ENCODE measurements at places on chromosomes 7 and 10. TPM values are rescaled to one million over a fixed set of nuclear protein-coding genes. Genes with fewer than 3 reads are reported as not detected.

- no peaks in the 10 kb centered on the region for H3K36me3 ChIP-seq
- no peak for DNase-seq
- no peaks in the 10 kb centered on the region for H3K4me1 ChIP-seq
- H3K27ac ChIP-seq = no peak overlapping the region
- H3K4me3 ChIP-seq = no peak overlapping the region
Measured at GRCh38 chr7:111076205-111076604, 14.7 kb upstream of the LRRN3 start.

DNA sequence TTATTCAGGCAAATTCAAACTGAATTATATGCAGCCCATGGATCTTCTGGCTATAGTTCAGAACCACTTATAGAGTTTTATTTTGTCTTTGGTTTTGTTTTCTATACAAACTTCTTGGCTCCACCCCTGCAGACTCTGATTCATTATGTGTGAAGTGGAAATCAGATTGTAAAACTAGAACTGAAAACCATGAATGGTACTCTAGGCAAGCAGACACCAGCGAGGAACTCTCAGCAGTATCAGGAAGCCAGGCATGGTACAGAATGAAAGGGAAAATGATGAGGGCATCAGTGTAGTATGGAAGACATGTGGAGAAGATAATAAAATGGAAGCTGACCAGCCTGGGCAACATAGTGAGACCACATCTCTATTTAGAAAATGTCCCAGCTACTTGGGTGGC lies 1026.9 kb upstream of the C7orf33 start:
- no peaks in the 10 kb centered on the region for H3K36me3 ChIP-seq
- no peak overlapping the region for H3K27ac ChIP-seq
- no peaks in the 10 kb centered on the region for H3K4me1 ChIP-seq

GRCh38 chr7:116445447-116446211 lies 53.9 kb upstream of the CAV2 start:
- H3K36me3 ChIP-seq = no peaks in the 10 kb centered on the region
- no peak for DNase-seq
- H3K4me3 ChIP-seq = no peak overlapping the region
- peaks cover 4% of the 10 kb centered on the region for H3K4me1 ChIP-seq

DNA sequence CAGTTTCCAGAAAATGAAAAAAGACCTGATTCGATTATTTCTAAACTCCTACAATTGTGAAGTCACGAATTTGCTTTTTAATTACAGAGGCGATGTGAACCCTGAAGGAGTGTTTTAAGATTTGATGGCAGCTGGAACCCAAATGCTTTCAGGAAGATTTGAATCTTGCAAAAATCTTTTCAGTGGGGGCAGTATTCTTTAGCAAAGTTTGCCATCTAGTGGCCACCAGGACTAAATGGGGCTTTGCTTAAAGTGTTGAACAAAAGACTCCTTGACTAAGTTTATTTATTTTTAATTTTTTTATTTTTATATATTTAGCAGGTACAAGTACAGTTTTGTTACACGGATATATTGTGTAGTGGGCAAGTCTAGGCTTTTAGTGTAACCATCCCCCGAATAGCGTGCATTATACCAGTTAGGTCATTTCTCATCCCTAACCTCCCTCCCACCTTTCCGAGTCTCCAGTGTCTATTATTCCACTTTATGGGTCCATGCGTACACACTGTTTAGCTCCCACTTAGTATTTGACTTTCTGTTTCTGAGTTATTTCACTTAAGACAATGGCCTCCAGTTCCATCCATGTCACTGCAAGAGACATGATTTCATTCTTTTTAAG lies 98.8 kb downstream of the CACNB2 start:
- H3K27ac ChIP-seq = peak overlapping the region; percentile 87
- H3K4me1 ChIP-seq = peaks cover 12% of the 10 kb centered on the region
- H3K4me3 ChIP-seq = no peak overlapping the region
- H3K36me3 ChIP-seq = no peaks in the 10 kb centered on the region
- no peaks in the 10 kb centered on the region for H3K27me3 ChIP-seq
- DNase-seq = no peak

GRCh38 chr7:21326241-21326640 lies 101.6 kb upstream of the SP4 start:
- no peak overlapping the region for H3K27ac ChIP-seq
- no peak for DNase-seq
- H3K4me3 ChIP-seq = no peak overlapping the region

DNA sequence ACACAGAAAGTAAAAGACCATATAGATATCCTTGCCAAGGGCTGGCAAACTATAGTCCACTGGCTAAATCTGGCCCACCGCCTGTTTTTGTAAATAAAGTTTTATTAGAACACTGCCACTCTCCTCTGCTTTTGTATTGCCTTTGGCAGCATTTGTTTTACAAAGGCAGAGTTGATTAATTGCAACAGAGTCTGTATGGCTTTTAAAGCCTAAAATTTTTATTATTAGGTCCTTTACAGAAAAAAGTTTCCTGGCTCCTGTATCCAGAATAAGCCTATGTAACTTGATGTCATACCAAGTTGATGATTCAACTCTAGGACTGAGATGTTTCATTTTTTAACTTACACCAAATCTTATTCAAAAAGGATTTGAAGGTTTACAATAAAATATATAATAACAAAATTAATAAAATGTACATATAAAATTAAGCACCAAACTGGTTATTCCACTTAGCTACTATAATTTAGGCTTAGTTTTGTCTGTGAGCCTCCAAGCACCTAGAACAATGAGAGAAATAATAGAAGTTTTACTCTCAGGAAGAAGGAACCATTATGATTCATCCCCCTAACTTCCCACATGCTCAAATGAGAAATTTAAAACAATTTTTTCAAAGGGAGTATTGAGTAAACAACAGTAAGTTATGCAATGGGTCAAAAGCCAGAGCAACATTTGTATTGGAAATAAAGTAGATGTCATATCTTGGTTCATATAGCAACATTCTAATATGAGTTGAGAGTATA lies 31.9 kb downstream of the CPED1 start:
- H3K27ac ChIP-seq = no peak overlapping the region
- peaks cover 2% of the 10 kb centered on the region for H3K4me1 ChIP-seq
- H3K27me3 ChIP-seq = no peaks in the 10 kb centered on the region
- H3K36me3 ChIP-seq = no peaks in the 10 kb centered on the region
- no peak for DNase-seq

- H3K27ac ChIP-seq = no peak overlapping the region
Measured at GRCh38 chr10:43206391-43207235, 60.3 kb downstream of the RASGEF1A start.

- no peaks in the 10 kb centered on the region for H3K4me1 ChIP-seq
- no peak for DNase-seq
- H3K4me3 ChIP-seq = no peak overlapping the region
- no peaks in the 10 kb centered on the region for H3K27me3 ChIP-seq
- no peaks in the 10 kb centered on the region for H3K36me3 ChIP-seq
- H3K27ac ChIP-seq = no peak overlapping the region
Measured at GRCh38 chr7:3463696-3464095, 162.6 kb downstream of the SDK1 start.

GRCh38 chr10:102231357-102232318 lies 5.5 kb downstream of the ELOVL3 start:
- DNase-seq = no peak
- H3K4me3 ChIP-seq = no peak overlapping the region
- H3K36me3 ChIP-seq = no peaks in the 10 kb centered on the region

GRCh38 chr10:73859784-73860491 lies 14.4 kb downstream of the CAMK2G start:
- no peaks in the 10 kb centered on the region for H3K4me1 ChIP-seq
- no peak for DNase-seq
- no peaks in the 10 kb centered on the region for H3K27me3 ChIP-seq
- H3K36me3 ChIP-seq = no peaks in the 10 kb centered on the region

- no peak for DNase-seq
- no peak overlapping the region for H3K27ac ChIP-seq
- H3K36me3 ChIP-seq = no peaks in the 10 kb centered on the region
- no peaks in the 10 kb centered on the region for H3K27me3 ChIP-seq
- H3K4me1 ChIP-seq = peaks cover 2% of the 10 kb centered on the region
Measured at GRCh38 chr7:91344911-91345310, 80.7 kb downstream of the FZD1 start.

- no peaks in the 10 kb centered on the region for H3K36me3 ChIP-seq
- no peaks in the 10 kb centered on the region for H3K27me3 ChIP-seq
- no peak overlapping the region for H3K27ac ChIP-seq
- H3K4me1 ChIP-seq = no peaks in the 10 kb centered on the region
Measured at GRCh38 chr10:63099734-63100133, 33.4 kb upstream of the NRBF2 start.

- no peak overlapping the region for H3K4me3 ChIP-seq
- DNase-seq = no peak
- no peak overlapping the region for H3K27ac ChIP-seq
- no peaks in the 10 kb centered on the region for H3K4me1 ChIP-seq
Measured at GRCh38 chr10:72171175-72171630, 44.6 kb upstream of the ANAPC16 start.

- DNase-seq = peak; percentile 79
- no peaks in the 10 kb centered on the region for H3K27me3 ChIP-seq
- H3K27ac ChIP-seq = peak overlapping the region; percentile 22
- H3K36me3 ChIP-seq = no peaks in the 10 kb centered on the region
- H3K4me3 ChIP-seq = no peak overlapping the region
- peaks cover 16% of the 10 kb centered on the region for H3K4me1 ChIP-seq
Measured at GRCh38 chr7:46173476-46174195, 252.6 kb upstream of the IGFBP3 start.

GRCh38 chr7:33550363-33550762 lies 355.0 kb upstream of the BMPER start:
- H3K4me3 ChIP-seq = no peak overlapping the region
- no peaks in the 10 kb centered on the region for H3K4me1 ChIP-seq
- no peaks in the 10 kb centered on the region for H3K36me3 ChIP-seq
- H3K27me3 ChIP-seq = no peaks in the 10 kb centered on the region
- H3K27ac ChIP-seq = no peak overlapping the region

DNA sequence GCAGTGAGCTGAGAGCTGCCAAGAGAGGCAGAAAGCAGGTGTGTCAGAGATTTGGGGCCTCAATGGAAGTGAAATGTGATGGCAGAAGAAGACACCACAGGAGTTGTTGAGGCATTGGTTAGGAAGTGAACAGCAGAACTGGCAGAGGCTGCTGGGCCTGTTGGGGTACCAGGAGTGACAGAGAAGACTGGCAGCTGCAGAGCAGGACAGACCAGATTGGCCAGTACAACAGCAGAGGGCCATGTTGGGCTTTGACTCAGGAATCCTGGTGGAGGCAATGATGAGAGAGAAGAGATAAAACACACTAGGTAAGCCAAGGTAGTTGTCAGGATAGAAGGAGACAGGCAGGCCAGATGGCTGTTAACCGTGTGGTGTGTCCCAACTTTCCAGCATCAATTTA lies 19.9 kb upstream of the HERPUD2 start:
- peaks cover 5% of the 10 kb centered on the region for H3K4me1 ChIP-seq
- no peak overlapping the region for H3K4me3 ChIP-seq
- H3K27ac ChIP-seq = no peak overlapping the region

Gene PTF1A
- total RNA-seq = not detected

Gene H2BK1
- not detected for total RNA-seq

Gene OSBPL3
- total RNA-seq = 18.0 TPM

Data from ovary (tissue), 10 donors.